Fibroblast of villous mesenchyme (primary cell): ENCODE measurements at places on chromosomes 2 and 18. TPM values are rescaled to one million over a fixed set of nuclear protein-coding genes. Genes with fewer than 3 reads are reported as not detected.

CPO gene
- total RNA-seq, result not detected in 2 replicates

MEP1B gene
- total RNA-seq, result under 0.01 and 0.64 TPM in 2 replicates

RND3 gene
- 635 and 1,266 TPM in 2 replicates for total RNA-seq

KYNU gene
- 0.43 and 0.64 TPM in 2 replicates for total RNA-seq

MC5R gene
- not detected in 2 replicates for total RNA-seq

AQP12B gene
- not detected in 2 replicates for total RNA-seq

FEV gene
- not detected in 2 replicates for total RNA-seq

RHOB gene
- total RNA-seq, result 142 and 195 TPM in 2 replicates

MAB21L4 gene
- total RNA-seq, result not detected in 2 replicates

NOSTRIN gene
- total RNA-seq, result 0.32 and 0.43 TPM in 2 replicates

NEU2 gene
- not detected in 2 replicates for total RNA-seq

EPB41L5 gene
- 9.7 and 25.0 TPM in 2 replicates for total RNA-seq

PTPRN gene
- 0.86 and 0.97 TPM in 2 replicates for total RNA-seq

WDR35 gene
- total RNA-seq, result 11.3 and 13.0 TPM in 2 replicates

CHRNG gene
- not detected in 2 replicates for total RNA-seq

FSHR gene
- total RNA-seq, result not detected in 2 replicates

ANKRD62 gene
- not detected in 2 replicates for total RNA-seq

SERPINB4 gene
- total RNA-seq, result not detected in 2 replicates

EVX2 gene
- total RNA-seq, result under 0.01 TPM in 1 of 2 replicates, not detected in the other

TYMS gene
- 11.9 and 15.1 TPM in 2 replicates for total RNA-seq

ABCB11 gene
- under 0.01 TPM in 1 of 2 replicates, not detected in the other for total RNA-seq

FOXD4L1 gene
- under 0.01 TPM in 1 of 2 replicates, not detected in the other for total RNA-seq

SALL3 gene
- not detected in 2 replicates for total RNA-seq

MYO7B gene
- 0.86 TPM in 1 of 2 replicates, not detected in the other for total RNA-seq

CNTNAP5 gene
- total RNA-seq, result not detected in 2 replicates

ABHD1 gene
- under 0.01 TPM in 1 of 2 replicates, not detected in the other for total RNA-seq

HADHA gene
- total RNA-seq, result 120 and 122 TPM in 2 replicates

SPATA3 gene
- not detected in 2 replicates for total RNA-seq

APOB gene
- under 0.01 TPM in 2 replicates for total RNA-seq

ATP5F1A gene
- 671 and 759 TPM in 2 replicates for total RNA-seq

MEMO1 gene
- 34.8 and 47.1 TPM in 2 replicates for total RNA-seq

SPDYA gene
- total RNA-seq, result 0.97 and 1.3 TPM in 2 replicates

CRACDL gene
- total RNA-seq, result not detected in 2 replicates

APLF gene
- total RNA-seq, result 6.4 and 8.6 TPM in 2 replicates

EVA1A gene
- total RNA-seq, result 44.9 and 48.3 TPM in 2 replicates

POTEC gene
- under 0.01 TPM in 1 of 2 replicates, not detected in the other for total RNA-seq

GEN1 gene
- total RNA-seq, result 12.6 and 18.6 TPM in 2 replicates

SKOR2 gene
- not detected in 2 replicates for total RNA-seq

TLX2 gene
- not detected in 2 replicates for total RNA-seq
